ENCODE measurements at places on chromosomes 16 and 17. TPM values are rescaled to one million over a fixed set of nuclear protein-coding genes. Genes with fewer than 3 reads are reported as not detected.

GRCh38 chr16:31350275-31351005 is 4.5 kb upstream of the ITGAX start:
- DNase-seq = no peak

- no peak for DNase-seq
Observed at GRCh38 chr17:72591289-72592241, 470.7 kb downstream of the SOX9 start.

DNA sequence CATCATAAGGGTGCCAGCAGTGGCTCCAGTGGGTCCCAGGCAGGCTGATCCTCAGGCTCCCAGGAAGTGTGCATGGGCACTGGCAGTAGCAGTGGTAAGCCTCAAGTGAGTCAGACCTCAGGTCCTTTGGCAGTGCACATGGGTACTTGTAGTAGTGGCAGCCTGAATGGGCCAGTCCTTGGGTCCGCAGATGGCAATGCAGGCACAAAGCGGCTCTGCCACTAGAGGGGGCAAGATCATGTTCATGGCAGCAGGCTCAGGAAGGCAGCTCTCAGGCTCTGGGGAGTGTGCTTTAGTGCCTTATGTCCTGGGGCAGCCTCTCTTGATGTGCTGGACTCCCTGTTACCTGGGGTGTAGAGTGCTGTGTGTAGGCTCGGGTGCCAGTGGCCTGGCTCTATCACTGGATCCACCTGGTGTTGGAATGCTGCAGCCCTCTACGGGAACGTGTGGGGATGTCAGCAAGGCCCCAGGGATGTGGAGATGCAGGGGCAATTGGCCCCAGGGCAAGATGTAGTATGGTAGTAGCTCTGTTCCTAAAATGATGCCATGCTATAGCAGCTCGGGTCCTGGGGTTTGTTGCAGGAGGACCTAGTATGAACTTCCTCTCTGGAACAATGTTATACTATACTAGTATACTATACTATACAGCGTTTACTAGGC is 11.0 kb downstream of the ACSM3 start:
- DNase-seq = no peak

GRCh38 chr16:16095646-16096045 is 127.6 kb downstream of the ABCC6 start:
- no peak for DNase-seq

KRT31 gene
- not detected for polyA plus RNA-seq
